HL-60 (cell line): ENCODE measurements at places on chromosomes 5 and 9.

DNA sequence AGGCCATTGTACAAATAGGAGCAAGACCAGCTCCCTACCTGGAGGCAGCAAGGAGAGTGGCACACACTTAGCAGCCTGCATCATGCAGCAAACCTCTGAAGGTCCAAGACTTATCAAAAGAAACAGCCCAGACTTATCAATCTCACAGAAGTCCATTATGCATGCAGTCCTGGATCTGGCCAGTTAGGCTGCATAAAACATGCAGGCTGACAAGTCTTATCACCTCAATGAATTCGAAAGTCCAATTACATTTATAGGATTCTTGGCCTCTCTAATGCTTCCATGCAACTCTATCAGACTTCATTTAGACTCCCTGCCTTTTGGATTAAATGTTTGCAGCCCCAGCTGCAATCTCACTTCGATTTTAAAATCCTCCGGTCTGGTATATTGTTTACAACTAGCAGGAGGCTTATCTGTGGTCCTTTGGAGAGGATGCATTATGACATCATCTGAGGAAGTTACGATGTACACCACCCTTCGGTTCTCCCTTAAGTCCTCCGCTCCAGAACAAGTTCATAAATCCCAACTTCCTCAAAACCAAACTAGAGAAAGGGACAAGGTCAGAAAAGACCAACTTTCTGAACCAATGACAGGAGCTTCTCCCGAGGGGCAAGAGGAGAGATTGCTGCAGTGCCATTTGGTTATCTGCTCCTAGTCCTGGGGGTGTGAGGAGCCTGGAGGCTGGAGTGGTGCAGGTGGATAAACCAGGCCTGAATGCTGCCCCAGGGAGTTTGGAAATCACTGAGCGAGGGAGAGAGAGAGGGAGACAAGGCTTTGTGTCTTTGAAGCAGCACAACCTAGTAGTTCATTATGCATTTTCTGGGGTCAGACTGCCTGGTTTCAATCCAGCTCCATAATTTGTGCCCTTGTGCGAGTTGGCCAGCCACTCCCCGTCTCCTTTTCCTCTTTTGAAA, 313.9 kb downstream of the TLE1 start:
- no peak for DNase-seq

DNA sequence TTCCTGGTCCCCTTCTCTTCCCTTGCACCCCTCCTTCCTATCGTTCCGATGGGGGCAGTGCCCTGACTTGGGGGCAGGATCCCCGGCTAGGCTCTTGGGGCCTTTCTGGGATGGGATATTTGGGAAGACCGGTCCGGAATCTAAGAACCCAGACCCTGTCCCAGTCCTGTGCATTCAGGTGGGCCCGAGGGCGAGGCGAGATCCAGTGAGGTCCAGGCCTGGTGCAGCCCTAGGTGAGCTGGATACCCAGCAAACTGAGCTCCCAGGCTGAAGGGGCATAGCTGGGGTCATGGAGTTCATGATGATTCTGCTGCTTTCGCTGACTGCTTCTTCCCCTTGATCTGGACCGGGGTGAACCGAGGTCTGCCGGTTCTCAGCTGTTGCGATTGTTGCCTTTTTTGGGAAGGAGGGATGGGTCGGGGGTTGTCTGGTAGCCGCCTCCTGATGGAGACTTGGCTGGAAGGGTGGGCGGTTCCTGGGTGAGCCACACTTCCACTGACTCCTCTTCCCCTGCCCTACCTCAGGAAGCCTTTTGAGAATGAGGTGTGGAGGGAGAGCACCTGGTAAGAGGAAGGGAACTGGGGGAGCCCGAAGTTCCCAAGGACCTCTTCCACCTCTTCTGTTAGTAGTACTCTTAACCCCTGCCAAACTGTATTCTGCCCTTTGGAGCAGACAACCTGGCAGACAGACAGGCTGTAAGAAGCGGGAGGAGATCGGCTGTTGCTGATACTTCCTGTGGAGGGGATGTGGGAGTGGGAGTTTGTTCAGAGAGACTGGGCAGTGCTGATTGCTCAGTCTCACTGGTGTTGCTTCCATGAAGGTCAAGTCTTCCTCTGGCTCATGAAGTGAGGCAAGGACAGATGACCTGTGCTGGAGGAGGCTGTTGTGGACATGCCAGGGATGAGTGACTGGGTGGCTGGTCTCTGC, 1.0 kb downstream of the LRRC8A start:
- no peak for DNase-seq

DNA sequence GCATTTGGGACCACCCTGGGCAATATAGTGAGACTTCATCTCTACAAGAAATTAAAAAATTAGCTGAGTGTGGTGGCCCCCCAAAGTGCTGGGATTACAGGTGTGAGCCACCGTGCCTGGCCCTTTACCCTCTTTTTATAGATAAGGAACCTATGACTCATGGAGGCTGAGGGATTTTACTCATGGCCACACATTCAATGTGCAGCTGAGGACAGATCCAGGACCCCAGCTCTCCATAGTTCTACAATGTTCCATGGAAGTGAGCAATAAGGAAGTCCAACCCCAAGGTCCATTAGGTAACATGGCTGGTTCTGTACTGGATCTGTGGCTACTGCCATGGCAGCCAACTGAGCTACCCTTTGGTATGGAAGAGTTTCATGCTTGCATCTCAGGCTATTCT, 25.3 kb upstream of the PDZD2 start:
- no peak for DNase-seq

DNA sequence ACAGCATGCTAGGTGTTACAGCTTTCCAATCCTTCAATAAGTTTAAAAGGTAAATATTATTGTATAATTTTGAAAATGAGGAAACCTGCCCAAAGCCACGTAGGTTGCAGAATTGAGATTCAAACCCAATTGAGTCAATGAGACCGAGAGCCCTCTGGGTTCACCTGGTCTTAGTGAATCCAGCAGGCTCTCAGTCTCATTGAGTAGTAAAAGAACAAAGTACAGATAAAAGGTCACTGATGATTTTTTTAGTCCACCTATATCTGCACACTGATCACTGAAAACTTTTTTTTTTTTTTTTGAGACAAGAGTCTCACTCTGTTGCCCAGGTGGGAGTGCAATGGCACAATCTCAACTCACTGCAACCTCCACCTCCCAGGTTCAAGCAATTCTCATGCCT, 27.2 kb downstream of the PLPP1 start:
- DNase-seq, result no peak

DNA sequence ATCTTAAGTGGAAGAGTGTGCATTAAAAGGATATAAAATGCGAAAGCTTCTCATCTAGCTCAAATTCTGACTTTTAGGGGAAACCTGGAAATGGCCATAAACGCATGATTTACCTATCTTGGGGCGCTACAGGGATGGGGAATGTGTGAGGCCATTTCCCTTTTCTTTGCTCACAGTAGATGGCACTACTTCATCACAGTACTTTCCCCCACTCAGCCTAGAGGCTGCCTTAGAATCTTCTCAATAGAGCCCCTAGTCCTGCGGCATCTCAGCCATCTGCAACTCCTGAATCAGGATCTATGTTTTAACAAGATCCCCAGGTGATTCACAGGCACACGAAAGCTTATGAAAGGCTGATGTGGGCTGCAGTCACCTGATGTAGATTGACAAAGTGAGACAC, 110.8 kb downstream of the LHFPL2 start:
- DNase-seq, result peak; percentile 25

- DNase-seq, result no peak
Observed at GRCh38 chr9:79034583-79034982, 537.2 kb upstream of the TLE4 start.

DNA sequence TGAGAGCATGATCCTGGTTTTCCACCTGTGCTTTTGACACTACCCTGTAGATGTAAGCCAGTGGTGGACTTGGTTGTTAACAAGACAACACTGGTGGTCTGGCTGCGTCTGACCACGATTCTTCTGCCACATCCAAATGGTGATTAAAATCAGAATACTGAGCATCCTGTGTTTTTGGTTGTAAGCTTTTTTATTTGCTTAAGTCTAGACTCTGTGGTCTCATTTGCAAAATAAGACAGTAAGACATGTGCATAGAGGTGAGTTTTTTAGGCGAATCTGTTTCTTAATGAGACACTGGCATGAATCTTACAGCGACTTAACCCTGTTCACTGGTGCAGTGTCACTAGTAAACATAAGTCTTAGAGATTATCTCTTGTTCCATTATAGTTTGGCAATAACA, 165.4 kb downstream of the ARHGEF28 start:
- no peak for DNase-seq

DNA sequence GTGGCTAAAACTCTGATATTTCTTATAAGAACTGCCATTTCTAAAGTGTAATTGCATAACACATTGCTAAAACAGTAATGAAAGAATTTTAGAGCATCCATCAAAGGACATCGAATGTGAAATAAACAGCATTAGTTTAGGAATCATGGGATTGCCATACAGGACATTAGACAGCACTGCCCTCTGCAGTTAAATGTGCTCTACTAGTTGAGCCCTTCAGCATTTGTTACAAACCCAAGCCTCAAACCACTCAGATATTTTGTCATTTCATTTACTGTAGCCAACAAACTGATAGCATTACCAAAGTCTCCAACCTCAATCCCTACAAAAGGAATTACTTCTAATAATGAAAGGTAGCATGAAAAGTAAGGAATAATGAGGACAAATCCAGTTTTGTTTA, 116.8 kb upstream of the COX7C start:
- no peak for DNase-seq
